ENCODE measurements at places on chromosomes 3 and 15.

DNA sequence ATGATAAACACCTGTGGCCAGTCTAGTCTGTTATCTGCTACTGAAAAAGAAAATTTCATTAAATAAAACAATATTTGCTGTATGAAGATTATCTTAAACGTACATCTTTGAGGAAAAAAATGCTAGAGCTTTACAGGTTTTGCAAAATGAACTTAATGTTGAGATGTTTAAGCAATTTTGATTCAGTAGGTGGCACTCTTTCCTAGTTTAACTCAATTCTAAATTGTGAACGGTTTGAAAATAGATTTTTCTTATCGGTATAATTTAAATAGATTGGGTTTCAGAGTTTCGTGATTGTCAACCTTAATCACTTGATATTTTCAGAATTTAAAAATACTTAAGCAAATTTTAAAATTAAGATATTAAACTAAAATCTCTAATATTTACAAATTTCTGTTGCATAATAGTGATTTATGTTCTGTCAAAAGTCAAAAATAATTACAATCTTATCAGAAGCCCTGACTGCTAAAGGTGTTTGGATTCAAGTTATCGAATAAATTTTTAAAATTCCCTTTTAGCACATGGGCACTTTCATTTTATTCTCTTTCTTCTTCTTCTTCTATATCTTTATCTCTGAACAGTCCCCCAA, 7.0 kb upstream of the RNF111 start:
- no peak for DNase-seq

GRCh38 chr15:58398643-58399042, 33.1 kb upstream of the LIPC start:
- DNase-seq: no peak

GRCh38 chr15:71888797-71889196, 78.4 kb downstream of the NR2E3 start:
- DNase-seq: no peak

GRCh38 chr15:83322061-83322460, 37.6 kb upstream of the BNC1 start:
- no peak for DNase-seq

DNA sequence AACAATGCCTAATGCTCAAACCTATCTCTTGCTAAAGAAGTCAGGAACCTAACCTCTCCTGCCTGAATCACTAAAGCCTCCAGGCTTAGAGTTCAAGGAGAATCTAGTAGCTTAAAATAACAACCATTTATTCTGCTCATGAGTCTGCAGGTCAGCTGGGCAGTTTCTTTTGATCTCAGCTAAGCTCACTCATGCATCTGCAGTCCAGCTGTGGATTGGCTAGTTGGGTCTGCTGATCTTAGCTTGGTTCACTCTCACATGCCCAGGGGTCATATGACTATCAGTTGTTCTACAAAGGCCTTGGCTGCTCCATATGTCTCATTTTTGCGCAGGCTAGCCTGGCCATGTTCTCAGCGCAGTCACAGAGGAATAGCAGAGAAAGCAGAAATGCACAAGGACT, 109.2 kb upstream of the STT3B start:
- DNase-seq: no peak

GRCh38 chr3:190494907-190495306, 19.0 kb upstream of the IL1RAP start:
- no peak for DNase-seq
